Activated CD4-positive, CD25-positive, alpha-beta regulatory T cell treated with anti-CD3 and anti-CD28 coated beads, Interleukin-2, amount 50 U/mL, for 72 hours (primary cell): ENCODE measurements at places on chromosomes 13 and 19.

DNA sequence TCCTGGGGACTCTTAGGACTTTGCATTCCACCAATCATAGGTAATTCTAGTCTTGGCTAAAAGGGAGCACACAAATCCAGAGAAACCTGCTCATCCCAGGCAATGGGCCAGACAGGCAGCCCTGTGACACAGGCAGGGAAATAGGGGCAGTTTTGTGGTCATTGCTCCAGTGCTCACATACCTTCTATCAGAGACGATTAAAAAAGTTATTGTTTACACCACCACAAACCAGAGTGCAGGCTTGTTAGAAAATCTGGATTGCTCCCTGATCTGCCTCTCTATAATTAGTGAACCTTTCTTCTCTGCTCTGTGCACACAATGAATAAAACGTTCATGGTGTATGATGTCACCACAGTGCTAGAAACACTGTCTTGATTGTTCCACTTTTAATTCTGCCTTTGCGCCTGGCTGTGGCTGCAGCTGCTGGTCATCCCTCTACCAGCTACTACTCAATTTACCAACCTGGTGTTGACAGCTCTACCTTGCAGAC is 121.6 kb upstream of the SPATA13 start:
- DNase-seq: no peak

DNA sequence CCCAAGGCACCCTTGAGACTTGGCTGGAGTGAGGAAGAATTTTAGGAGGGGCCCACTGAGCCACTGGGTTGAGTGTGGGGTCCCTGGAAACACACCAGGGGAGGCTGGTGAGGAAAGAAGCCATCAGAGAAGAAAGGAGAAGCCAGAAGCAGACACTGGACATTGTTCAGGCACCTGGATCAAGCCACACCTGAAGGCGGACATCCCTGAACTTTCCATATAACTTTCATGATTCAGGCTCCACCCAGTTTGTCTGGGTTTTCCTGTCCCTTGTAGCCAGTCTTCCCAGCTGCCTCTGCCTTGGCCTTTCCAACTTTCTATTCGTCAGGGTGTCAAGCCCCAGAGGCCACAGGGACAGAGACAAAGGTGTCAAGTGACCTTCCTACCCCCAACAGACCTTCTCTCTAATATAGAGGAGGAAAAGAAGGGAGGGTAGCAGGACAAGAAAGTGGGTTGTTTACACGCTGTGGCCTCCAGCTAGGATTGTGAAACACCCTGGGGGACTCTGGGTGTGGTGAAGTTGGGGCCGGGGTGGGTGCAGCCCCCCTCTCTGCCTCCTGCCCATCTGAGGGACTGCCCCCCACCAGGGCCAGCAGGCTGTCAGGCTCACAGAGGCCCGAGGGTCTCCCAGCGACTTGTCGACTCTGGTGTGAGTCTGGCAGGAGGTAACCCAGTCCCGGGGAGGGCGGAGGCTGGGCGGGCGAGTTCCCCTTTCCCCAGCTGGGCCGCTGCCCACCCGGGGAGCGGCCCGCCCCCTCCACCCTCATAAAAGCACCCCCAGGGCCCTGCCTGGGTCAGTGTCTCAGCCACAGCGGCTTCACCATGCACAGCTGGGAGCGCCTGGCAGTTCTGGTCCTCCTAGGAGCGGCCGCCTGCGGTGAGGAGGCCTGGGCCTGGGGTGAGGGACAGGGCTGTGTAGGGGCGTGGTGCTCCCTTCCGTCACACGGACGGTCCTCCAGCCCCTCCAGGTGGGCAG is at the start of gene CFD:
CFD (plus strand) TSS at position 797 of the 976 bp plus-strand sequence; CDS start at position 823, 26 bp downstream.
- DNase-seq: no peak

GRCh38 chr13:47109028-47109427 is 212.2 kb upstream of the HTR2A start:
- no peak for DNase-seq

- no peak for DNase-seq
Measured at GRCh38 chr19:5891938-5892771, 11.4 kb downstream of the NDUFA11 start.

DNA sequence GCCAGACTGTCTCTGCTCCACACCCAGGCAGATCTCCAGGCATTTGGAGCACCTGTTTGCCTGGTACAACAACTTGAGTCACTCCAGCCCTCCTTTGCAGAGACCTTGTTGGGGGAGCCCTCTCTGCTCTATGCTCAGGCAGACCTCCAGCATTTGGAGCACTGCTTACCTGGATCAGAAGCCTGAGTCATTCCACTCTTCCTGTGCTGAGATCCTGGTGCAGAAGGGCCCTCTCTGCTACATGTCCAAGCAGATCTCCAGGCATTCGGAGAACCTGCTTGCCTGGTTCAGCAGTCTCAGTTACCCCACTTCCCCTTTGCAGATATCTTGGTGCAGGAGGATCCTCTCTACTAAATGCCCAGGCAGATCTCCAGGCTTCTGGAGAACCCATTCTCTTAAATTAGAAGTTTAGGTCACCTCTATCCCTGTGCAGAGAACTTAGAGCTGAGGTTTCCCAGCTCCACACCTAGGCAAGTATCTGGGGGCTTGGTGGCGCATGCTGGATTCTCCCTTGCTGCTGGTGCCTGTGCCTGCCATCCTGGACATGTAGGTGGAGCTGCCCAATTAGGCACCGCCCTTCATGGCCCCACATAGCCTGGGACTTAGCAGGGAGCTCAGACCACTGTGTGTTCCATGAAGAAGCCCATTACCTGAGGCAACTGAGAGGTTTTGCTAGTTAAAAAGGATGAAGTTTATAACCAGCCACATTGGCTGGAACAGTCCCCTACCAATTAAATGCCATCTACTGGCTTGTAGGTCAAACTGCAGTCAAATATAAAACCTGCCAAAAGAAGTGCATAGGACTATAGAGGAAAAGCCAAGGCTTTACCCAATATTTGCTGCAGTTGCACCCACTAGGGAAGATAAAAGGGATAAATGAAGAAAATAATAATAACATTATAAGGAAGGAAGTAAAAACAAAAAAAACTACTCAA is 97.6 kb upstream of the SLITRK6 start:
- no peak for DNase-seq

GRCh38 chr19:28841531-28841930 is 371.4 kb downstream of the UQCRFS1 start:
- no peak for DNase-seq

DNA sequence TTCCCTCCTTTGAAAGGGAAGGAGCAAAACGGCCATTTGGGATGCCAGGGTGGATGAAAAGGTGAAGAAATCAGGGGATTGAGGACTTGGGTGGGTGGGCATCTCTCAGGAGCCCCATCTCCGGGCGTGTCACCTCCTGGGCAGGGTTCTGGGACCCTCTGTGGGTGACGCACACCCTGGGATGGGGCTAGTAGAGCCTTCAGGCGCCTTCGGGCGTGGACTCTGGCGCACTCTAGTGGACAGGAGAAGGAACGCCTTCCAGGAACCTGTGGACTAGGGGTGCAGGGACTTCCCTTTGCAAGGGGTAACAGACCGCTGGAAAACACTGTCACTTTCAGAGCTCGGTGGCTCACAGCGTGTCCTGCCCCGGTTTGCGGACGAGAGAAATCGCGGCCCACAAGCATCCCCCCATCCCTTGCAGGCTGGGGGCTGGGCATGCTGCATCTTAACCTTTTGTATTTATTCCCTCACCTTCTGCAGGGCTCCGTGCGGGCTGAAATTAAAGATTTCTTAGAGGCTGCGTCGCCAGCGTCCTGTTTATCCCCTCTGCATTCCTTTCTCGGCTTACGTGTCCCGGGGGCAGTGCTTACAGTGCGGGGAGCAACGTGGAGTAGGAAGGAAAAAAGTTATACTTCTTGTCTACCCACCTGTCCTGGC is 15.2 kb upstream of the S1PR4 start:
- DNase-seq: peak; percentile 72

- DNase-seq: no peak
Measured at GRCh38 chr19:33300009-33300893, 2.1 kb downstream of the CEBPA start.

DNA sequence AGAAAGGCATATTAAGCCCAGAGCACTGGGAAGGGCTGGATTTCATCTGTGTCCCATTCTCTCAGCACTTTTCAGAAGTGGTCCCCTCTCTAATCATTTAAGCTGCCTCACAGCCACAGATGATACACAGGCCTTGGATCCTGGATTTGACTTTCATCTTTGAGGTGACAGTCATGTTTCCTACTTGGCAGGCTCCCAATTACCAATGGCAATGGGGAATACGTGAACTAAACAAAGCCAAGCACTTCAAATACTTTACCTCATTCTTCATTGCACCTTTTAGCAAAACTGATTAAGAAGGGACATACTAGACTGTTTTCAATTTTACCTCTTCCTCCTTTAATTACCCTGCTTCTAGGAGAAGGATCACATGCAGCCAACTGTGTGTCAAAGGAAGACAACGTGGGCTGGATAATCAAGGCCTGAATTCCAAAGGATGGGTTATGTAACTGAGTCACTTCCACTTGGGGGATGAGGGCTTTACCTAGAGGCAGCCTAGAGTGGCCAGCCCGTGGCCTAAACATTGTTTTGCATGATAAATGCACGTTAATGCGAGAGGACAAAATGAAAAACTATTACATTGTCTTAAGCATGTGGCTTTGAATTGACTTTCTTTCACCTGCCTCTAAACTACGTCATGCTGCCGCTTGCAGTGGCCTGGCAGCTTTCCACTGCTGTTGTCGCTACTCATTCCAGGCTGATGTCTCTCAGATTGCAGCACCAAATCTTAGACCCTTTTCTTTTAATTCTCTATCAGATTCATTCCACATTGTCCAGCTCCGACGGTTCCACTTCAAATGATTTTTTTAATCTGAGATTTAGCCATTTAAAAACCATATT is 95.0 kb downstream of the KCTD12 start:
- DNase-seq: no peak
